Progenitor cell of endocrine pancreas (in vitro differentiated cells): ENCODE measurements at places on chromosomes 2 and 18.
A peak's percentile ranks its signal among the peaks of the same experiment; 100 is the strongest.

DNA sequence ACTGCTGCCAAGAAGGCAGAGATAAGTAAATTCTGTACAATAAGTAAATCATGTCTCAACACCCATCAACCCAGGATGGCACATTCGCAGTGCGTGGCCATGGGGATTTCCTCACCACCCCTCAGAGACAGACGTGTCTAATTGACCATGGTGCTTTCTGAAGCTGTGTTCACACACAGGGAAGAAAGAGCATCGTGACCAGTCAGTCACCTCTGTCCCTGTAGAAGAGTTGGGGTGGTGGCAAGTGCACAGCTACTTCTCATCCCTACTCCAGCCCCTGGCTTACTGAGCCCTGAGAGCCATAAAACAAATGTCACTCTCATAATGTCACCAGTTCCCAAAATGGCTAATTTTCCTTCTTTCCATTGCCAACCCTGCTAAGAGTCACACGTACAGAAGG is 31.3 kb upstream of the MLPH start:
- DNase-seq, result no peak

GRCh38 chr18:13379062-13379865 is 160.7 kb downstream of the LDLRAD4 start:
- no peak for DNase-seq

DNA sequence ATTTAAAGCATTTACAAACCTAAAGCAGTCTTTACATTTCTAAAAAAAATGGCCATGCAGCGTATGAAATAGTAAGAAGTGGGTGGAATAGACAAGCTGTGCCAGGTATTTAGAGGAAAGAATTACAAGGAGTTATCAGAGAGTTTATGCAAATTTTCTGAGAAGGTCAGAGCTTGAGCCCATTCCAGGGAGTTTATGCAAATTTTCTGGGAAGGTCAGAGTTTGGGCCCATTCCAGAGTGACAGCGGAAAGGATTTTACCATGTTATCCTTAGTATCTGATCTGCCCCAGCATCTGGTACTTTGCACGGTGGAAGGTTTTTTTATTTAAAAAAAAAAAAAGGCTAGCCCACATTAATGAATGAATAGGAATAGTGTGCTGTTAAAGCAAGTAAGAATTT is 1.4 kb upstream of the DOK6 start:
- no peak for DNase-seq

DNA sequence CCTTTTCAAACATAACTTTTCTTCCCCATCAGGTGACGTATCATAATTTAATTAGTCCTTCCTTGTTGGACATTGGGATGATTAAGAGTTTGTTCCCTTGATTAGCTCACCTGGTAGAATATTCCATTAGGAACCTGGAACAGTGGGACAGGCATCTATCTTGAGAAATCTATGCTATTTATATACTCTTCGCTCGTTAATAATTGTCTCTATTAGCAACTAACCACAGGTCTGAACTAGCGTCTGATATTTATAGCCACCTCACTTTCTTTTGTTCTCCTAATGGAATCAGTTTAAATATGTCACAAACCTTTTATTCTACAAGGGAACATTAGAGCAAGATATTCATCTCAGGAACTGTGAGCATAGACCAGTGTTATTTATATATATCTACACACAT is 79.8 kb downstream of the MAPK4 start:
- no peak for DNase-seq

GRCh38 chr18:63378919-63379638 is 12.1 kb upstream of the KDSR start:
- no peak for DNase-seq

GRCh38 chr2:4174796-4175195 is 471.4 kb downstream of the DCDC2C start:
- DNase-seq, result no peak

GRCh38 chr2:122388208-122388607 is 632.8 kb downstream of the TSN start:
- DNase-seq, result no peak

- DNase-seq, result no peak
These were observed 90.5 kb upstream of the TACR1 start for GRCh38 chr2:75289771-75290170.

- DNase-seq, result no peak
These were observed 8.3 kb downstream of the TRIM54 start for GRCh38 chr2:27290549-27290948.

GRCh38 chr2:69385443-69386151 is 1.4 kb downstream of the GFPT1 start:
- DNase-seq, result no peak

DNA sequence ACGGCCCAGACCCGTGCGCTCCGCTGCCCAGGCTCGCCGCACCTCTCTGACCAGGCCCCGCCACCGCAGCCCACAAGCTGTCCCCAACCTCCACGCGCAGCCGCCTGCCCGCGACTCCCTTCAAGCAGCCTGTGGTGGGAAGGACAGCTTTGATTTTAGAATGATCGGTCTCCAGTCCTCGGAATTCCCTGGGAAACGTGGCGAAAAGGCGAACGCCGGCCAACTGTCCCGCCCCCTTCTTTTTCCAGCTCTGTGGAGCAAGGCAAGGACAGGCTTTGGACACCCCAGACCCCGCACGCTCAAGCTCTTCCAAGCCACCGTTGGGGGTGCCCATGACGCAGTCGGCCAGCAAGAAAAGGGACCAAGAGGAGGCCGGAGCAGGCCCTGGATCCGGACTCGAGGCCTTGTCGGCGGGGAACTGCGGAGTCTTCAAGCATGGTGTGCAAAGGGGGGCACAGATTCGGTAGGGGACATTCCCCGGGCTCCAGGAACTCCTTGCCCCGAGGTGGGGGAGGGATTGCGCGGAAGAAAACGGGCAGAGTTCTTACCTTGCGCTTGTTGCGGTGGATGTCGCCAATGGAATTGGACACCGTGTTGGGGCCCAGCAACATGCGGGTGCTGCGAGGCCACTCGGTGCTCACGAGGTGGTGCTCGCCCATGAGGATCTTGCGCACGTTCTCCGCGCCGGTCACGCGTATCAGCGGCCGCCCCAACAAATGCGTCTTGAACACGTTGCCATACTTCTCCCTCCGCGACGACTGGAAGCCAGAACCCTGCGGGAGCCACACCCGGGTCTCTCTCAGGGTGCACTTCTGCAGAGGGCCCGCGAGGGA is 4.0 kb downstream of the CYP26B1 start:
- DNase-seq, result no peak

DNA sequence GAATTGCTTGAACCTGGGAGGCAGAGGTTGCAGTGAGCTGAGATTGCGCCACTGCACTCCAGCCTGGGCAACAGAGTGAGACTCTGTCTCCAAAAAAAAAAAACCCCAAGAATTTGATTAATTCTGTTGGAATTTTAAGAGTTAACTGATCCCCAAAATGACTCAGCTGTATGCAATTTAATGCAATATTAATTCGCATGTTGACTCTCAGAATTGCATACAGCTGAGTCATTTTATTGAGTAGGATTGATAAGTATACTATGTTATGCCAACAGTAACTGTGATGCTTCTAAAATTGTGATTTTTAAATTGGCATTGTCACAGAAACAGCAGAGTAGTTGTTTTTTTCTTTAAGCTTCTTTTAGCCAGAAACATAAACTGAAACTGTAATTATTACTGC is 19.6 kb downstream of the MSH2 start:
- DNase-seq, result no peak

DNA sequence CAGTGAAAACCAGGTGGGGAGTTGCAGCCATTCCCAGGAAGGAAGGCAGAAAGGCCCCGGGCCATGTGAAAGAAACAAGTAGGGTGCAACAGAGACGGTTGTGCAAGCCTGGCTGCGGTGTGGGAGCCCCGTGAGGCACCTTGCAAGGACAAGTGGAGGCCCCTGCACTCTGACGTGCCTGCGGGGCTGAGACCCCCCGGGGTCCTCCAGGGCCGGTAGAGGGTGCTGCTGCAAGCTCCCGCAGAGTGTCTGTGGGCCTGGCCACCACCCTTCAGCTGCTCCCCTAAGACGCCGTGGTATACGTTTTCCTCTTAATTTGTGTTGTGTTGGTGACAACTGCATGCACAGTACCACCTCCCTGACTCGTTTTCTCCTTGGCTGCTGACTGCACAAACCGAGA is 27.4 kb upstream of the MC5R start:
- DNase-seq, result no peak

GRCh38 chr2:10811517-10811916 is 1.1 kb downstream of the PDIA6 start:
- DNase-seq, result no peak

DNA sequence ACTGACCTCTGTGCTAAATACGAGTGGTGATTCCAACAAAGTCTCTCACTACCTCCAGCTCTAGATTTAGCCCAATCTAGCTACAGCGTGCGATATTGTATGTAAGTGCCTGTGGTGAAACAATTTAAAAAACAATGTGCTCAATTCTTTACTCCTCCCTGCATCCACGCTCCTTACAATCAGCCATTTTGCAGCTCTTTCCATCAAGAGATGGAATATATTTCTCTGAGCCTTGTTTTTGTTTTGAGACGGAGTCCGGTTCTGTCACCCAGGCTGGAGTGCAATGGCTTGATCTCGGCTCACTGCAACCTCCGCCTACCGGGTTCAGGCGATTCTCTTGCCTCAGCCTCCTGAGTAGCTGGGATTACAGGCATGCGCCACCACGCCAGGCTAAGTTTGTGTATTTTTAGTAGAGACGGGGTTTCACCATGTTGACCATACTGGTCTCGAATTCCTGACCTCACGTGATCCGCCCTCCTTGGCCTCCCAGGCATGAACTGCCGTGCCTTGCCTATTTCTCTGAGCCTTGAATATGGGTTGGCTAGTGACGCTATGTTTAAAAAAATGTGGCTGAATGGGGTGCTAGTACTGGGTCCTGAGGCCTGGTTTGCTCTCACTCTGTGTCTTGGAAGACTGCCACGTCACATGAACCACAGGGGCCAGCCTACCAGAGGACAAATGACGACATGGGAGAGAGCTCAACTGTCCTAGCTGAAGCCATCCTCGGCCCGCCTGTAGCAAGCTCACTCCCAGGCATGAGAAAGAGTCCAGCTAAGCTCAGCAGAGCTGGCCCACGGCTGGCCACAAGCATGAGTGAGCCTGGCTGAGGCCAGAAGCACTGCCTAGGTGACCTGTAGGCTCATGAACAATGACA is 14.8 kb downstream of the WDFY1 start:
- no peak for DNase-seq

DNA sequence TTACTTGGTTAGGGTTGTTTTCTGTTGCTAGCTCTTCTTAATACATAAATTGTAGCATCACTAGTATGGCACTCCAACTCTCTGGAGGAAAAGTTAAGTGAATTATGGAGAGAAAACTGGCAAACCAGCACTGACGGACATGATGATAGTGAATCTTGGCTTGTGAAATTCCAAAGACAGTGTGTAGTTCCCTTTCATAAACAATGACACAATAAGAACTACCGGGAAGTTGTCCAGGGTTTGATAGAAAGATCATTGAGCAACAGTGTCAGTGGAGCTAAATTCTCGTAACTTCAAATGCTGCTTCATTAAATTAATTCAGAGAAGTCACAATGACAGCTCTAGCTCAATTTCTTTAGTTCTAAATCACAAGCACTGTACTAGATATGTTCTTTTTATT is 66.5 kb downstream of the RIT2 start:
- DNase-seq, result no peak

GRCh38 chr2:38116762-38117161 is 40.8 kb upstream of the CYP1B1 start:
- DNase-seq, result no peak

DNA sequence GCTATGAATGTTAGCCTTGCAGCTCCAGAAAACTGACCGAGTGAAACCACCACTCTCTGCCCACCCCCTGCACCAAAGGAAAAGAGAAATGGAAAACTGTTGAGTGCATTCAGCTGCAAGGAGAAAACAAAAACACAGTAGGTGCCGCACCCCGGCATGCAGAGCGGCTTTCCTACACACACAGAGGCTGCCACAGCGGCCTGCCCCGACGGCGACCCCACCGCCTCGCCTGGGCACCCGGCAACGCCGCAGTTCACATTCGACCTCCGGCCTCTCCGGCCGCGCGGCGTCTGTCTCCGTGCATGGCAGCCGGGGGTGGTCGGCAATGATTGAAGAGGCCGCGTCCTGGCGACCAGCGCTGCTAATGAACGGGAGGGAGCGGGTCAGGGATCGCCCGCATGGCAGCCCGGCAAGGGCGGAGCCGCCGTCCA is 417.1 kb upstream of the SALL3 start:
- DNase-seq, result no peak

GRCh38 chr2:84850471-84850870 is 30.4 kb downstream of the TRABD2A start:
- no peak for DNase-seq

DNA sequence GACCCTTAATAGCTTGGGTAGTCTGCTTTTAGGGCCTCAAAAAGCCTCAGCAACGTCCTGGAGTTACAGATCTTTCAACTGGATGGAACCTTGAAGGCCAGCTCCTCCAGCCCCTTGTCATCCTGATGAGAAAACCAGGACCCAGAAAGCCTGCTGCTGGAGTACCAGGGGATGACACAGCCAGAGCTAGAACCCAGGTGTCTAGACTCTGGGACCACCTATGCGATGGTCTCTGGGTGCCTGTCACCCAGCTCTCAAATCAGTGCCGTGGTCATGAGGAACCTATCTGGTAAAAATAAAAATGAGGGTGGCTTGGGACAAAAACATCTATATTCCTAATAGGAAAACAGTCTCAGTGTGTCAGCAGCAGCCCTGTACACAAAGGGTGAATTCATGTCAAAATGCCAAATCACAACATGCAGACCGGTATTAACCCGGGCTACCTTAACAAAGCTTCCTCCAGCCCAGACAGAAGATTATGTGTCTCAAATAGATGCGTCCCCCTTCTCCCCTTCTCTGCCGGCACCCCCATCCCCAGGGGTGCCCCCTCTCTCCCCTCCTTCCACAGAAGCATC is 28.5 kb downstream of the SMAD7 start:
- no peak for DNase-seq

DNA sequence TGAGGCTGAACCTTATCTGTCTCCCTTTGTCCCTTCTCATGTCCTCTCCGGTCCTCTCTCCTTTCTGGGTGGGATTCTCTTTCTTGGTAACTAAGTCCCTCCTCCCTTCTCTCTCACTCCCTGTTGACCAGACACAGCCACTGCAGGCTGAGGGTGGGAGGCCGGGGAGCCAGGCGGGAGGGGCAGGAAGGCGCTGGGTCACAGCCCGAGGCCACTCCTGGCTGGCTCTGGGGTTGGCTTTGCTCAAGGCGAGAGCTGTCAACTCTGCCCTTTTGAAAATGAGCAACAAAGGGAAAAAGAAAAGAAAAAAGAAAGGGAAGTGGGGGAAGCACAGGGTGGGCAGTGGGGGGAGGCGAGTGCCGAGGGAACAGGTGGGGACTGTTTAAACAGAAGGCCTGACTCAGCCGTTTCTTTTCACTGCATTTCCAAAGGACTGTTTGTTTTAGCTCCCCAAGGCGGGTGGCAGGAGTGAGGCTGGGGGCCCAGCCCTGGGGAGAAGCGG is 70.5 kb upstream of the IGFBP5 start:
- DNase-seq, result peak; percentile 60
